ENCODE measurements at places on chromosomes 5 and 9.

GRCh38 chr5:106521701-106522100 is 1149.0 kb downstream of the EFNA5 start:
- DNase-seq: no peak

DNA sequence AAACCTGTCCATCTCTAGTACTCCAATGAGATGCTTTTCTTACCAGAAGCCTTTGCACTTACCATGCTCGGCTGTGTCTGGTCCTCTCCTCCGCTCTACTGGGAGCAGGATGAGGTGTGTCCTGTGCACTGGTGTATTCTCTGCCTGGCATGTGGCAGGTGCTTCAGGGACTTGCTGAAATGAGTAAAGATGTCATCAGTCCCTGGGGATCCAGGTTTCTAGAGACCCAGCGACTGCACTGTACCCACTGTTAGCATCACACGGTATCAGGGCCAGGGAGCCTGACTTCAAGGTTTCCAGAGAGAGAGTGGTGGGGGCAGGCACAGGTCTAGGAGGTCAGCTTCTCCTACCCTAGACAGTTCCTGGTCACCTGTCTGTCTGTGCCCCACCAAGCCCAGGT is 10.5 kb downstream of the PTTG1 start:
- no peak for DNase-seq

GRCh38 chr9:8262625-8263622 is 463.3 kb upstream of the DMAC1 start:
- no peak for DNase-seq

GRCh38 chr5:12023614-12024241 is 119.5 kb upstream of the CTNND2 start:
- DNase-seq: peak; percentile 33

DNA sequence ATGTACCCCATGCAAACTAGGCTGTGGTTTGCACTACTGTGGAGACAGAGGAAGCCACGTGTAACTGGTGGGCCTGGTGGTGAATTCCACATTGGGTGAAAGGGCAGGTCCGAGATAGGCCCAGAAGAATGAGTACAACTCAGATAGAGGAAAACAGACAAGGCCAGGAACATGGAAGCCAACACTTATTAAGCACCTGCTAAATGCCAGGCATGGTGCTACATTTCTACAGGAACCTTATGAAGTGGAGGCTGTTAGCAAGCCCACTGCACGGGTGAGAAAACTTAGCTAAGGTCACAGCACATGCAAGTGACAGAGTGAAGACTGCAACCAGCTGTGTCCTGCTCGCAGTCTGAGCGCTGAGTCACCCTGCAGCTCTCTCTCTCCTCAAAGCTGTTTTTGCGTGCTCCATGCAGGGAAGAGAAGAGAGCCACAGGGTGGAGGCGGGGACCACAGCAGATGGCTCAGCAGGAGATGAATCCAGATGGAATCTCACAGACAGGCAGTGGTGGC is 65.5 kb upstream of the SPTLC1 start:
- peak; percentile 20 for DNase-seq
